Effector memory CD4-positive, alpha-beta T cell (primary cell): ENCODE measurements at places on chromosomes 3 and 15.

DNA sequence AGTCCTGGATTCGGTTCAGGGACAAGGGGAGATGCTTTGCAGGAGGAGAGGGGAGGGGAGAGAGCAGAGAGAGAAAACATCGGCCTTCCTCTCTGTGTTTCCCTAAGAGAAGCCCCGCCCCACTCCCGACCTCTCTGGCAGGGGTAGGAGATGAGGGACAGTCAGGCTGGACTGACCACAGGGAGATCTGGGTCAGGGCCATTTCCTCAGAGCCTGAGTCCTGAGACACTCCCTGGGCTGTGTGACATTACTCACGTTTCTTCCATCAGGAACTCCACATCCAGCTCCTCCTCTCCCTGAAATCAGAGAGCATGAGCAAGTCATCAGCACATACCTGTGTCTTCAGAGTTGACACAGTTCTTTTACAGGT lies 9.1 kb downstream of the PLA2G4D start:
- no peak for DNase-seq

GRCh38 chr3:121979734-121980449 lies 42.2 kb downstream of the ILDR1 start:
- DNase-seq: no peak

GRCh38 chr15:91102546-91103330 lies 2.7 kb downstream of the SV2B start:
- DNase-seq: no peak

- no peak for DNase-seq
Measured at GRCh38 chr15:101193120-101193644, 58.7 kb downstream of the CHSY1 start.

DNA sequence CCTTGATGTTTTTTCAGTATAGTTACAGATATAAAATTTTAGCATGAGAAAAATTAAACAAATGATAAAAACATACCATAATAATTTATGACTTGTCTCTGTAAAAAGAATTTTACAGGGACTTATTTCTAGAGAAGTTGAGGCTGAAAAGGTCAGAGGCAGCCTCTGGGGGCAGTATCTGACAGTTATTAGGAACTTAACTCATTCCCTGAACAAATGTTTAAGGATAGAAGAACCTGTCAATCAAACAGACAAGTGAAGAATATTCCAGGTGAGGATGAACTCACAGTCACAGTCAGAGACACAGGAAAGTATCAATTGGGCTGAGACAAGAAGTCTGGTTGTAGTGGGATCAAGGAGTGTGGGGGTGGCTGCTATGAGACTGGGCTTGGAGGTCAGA lies 7.3 kb downstream of the MYLK start:
- DNase-seq: no peak

- DNase-seq: no peak
Measured at GRCh38 chr3:133542871-133543270, 30.6 kb upstream of the CDV3 start.

GRCh38 chr3:23640471-23641146 lies 165.1 kb upstream of the UBE2E1 start:
- DNase-seq: no peak

DNA sequence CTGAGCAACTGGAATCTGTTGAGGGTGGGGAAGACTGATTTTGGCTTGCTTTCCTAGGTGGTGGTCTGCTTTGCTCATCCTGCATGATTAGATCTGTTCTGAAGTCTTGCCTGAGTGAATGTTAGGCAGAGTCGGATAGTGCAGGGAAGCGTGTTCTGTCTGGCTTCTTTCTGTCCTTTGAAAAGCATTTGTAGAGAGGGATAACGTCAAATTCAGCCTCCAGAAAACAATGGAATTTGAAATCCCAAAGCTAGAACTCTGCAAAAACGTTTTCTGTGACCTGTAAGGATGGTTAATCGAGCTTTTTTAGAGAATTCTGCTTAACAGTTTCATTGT lies 1.4 kb downstream of the GLCE start:
- no peak for DNase-seq

- DNase-seq: no peak
Measured at GRCh38 chr3:148136816-148137215, 560.9 kb upstream of the AGTR1 start.

- DNase-seq: no peak
Measured at GRCh38 chr3:47610583-47610982, 31.9 kb upstream of the CSPG5 start.

- DNase-seq: no peak
Measured at GRCh38 chr15:44207643-44208042, 12.6 kb upstream of the FRMD5 start.

- no peak for DNase-seq
Measured at GRCh38 chr3:104452697-104453096, 914.0 kb upstream of the ALCAM start.

GRCh38 chr15:82129761-82130160 lies 83.9 kb upstream of the MEX3B start:
- no peak for DNase-seq

DNA sequence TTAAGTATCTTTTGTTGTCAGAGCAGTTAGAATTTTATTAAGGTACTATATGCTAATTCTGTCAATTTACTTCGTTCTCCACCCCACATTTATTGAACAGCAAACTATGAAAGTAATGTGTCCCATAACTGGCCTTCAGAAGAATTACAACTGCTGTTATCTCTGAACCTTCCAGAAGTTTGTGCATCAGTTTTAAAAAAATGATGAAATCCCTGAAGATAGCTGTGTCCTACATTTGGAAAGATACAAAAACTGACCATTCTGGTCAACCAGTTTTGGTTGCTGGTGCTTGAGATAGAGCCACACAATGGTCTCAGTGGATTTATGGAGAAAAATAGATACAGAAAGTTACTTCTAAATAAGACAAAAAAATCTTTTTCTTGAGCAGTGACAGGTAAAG lies 5.9 kb downstream of the UBE2Q2 start:
- DNase-seq: no peak

- DNase-seq: no peak
Measured at GRCh38 chr15:73130830-73131229, 78.6 kb downstream of the NEO1 start.

GRCh38 chr15:76936671-76937070 lies 5.1 kb downstream of the RCN2 start:
- no peak for DNase-seq
